ENCODE measurements at places on chromosomes 11 and 22. TPM values are rescaled to one million over a fixed set of nuclear protein-coding genes. Genes with fewer than 3 reads are reported as not detected.

DNA sequence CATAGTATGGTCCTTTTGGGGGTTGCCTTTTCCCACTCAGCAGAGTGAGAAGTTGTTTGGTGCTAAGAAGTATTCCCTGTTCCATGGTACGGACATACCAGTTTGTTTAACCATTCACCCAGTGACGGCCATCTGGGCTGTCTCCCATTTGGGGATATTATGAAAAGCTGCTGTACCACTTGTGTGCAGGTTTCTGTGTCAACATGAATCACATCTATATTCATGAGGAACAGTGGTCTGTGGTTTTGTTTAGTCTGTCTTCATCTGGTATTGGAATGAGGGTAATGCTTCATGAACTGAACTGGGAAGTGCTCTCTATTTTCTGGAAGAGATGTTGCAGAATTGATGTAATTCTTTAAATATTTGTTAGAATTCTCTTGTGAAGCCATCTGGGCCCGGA lies 89.5 kb downstream of the TRMU start:
- no peak overlapping the region for H3K27ac ChIP-seq
- no peaks in the 10 kb centered on the region for H3K4me1 ChIP-seq
- DNase-seq: no peak
- H3K36me3 ChIP-seq: no peaks in the 10 kb centered on the region
- H3K27me3 ChIP-seq: no peaks in the 10 kb centered on the region

DNA sequence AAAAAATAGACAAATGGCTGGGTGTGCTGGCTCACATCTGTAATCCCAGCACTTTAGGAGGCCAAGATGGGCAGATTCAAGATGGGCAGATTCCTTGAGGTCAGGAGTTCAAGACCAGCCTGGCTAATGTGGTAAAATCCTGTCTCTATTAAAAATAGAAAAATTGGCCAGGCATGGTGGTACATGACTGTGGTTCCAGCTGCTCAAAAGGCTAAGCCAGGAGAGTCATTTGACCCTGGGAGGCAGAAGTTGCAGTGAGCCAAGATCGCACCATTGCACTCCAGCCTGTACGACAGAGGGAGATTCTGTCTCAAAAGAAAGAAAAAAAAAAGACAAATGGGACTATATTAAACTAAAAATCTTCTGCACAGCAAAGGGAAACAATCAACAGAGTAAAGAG lies 55.4 kb downstream of the USP35 start:
- no peak overlapping the region for H3K4me3 ChIP-seq
- no peak for DNase-seq
- no peak overlapping the region for H3K27ac ChIP-seq
- no peaks in the 10 kb centered on the region for H3K4me1 ChIP-seq

PHETA2 gene
- 14.5 TPM for polyA plus RNA-seq

OR51B5 gene
- 0.41 TPM for polyA plus RNA-seq

- H3K27ac ChIP-seq: no peak overlapping the region
Observed at GRCh38 chr11:31818425-31818755, 7.3 kb upstream of the PAX6 start.
